GM23248 (cell line): ENCODE measurements at places on chromosomes 4 and X. TPM values are rescaled to one million over a fixed set of nuclear protein-coding genes. Genes with fewer than 3 reads are reported as not detected.

DNA sequence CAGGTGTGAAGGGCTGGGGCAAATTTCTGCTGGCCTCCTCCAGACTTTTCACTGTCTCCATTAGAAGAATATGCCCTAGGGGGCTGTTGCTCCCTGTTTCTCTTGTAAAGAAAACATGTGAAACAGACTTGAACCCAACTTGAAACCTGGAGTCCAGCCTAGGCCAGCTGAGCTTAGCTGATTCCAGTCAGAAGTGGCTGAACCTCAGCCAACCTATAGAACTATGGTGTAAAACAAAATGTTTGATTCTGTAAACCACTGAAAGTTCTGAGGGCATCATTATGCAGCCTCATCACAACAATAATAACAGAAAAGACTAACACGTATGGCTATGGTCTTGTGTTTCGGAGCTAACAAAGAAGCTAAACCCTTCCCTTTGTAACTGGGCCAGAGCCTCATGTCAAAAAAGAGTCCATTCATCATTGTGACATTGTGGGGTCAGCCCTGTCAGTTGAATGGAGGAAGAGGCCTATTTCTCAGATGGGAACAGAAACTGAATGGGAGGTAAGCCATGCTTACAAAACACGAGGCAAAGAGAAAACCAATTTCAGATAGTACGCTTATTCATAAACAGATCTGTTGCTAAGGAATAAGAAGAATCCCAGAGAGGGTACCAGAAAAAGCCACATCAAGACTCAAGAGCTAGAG is 34.1 kb downstream of the SETD7 start:
- no peak overlapping the region for H3K27ac ChIP-seq
- H3K4me1 ChIP-seq: no peaks in the 10 kb centered on the region
- peaks cover 70% of the 10 kb centered on the region for H3K36me3 ChIP-seq

DNA sequence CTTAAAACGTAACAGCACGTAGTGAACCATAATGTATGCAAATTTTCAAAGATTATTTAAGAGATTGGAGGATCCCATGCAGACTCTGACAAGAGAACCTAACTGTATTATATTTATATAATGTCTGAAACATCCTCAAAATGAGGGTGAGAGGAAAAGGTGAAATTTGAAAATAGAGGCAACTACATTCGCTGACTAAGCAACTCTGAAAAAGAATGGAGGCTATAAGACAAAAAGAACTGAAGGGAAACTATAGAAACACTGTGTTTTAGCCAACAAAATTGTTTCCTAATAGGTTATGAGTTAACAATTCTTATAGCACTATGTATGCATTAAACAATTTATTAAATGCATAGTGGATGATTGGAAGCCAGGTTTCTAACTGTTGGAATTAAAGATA is 648.0 kb downstream of the UBE2NL start:
- no peaks in the 10 kb centered on the region for H3K36me3 ChIP-seq
- H3K4me3 ChIP-seq: no peak overlapping the region
- no peak overlapping the region for H3K27ac ChIP-seq
- H3K27me3 ChIP-seq: no peaks in the 10 kb centered on the region
- no peaks in the 10 kb centered on the region for H3K4me1 ChIP-seq

GRCh38 chr4:41177016-41177415 is 37.3 kb downstream of the APBB2 start:
- DNase-seq: peak; percentile 86
- no peaks in the 10 kb centered on the region for H3K27me3 ChIP-seq
- no peaks in the 10 kb centered on the region for H3K36me3 ChIP-seq
- peaks cover 50% of the 10 kb centered on the region for H3K4me1 ChIP-seq

GRCh38 chr4:110371016-110371770 is 104.8 kb upstream of the ENPEP start:
- DNase-seq: no peak
- no peaks in the 10 kb centered on the region for H3K36me3 ChIP-seq
- peaks cover 19% of the 10 kb centered on the region; the same call in 1 of the 2 replicates for H3K27me3 ChIP-seq
- no peak overlapping the region for H3K4me3 ChIP-seq
- H3K4me1 ChIP-seq: no peaks in the 10 kb centered on the region
- no peak overlapping the region for H3K27ac ChIP-seq

DNA sequence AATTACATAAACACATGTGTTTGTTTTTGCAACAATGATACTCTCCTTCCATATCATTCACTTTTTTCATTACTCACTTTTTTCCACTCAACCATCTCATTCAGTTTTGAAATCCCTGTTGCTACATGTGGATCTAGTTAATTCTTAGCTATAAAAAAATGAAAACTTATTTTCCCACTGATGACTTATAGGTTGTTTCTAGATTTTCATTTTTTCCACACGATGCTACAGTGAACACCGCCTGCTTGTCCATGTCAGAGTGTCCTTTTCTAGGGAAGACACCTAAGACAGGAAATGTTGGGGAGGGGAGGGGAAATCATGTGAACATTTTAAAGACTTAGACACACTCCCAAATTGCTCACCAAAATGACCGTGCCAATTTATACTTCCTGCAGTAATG is 70.2 kb downstream of the SUPT20HL2 start:
- H3K4me3 ChIP-seq: no peak overlapping the region
- peaks cover 34% of the 10 kb centered on the region for H3K4me1 ChIP-seq
- H3K27me3 ChIP-seq: no peaks in the 10 kb centered on the region
- H3K36me3 ChIP-seq: no peaks in the 10 kb centered on the region

GRCh38 chrX:56554870-56555269 is 8.6 kb upstream of the UBQLN2 start:
- no peaks in the 10 kb centered on the region for H3K27me3 ChIP-seq
- H3K27ac ChIP-seq: no peak overlapping the region
- H3K4me1 ChIP-seq: no peaks in the 10 kb centered on the region
- no peak overlapping the region for H3K4me3 ChIP-seq
- no peak for DNase-seq
- H3K36me3 ChIP-seq: no peaks in the 10 kb centered on the region

GRCh38 chrX:133523081-133523487 is 107.8 kb upstream of the GPC4 start:
- no peak overlapping the region for H3K4me3 ChIP-seq
- H3K27me3 ChIP-seq: no peaks in the 10 kb centered on the region
- no peaks in the 10 kb centered on the region for H3K36me3 ChIP-seq
- no peaks in the 10 kb centered on the region for H3K4me1 ChIP-seq

GRCh38 chrX:16638533-16638932 is 11.4 kb upstream of the S100G start:
- H3K36me3 ChIP-seq: no peaks in the 10 kb centered on the region
- H3K4me1 ChIP-seq: peaks cover 25% of the 10 kb centered on the region
- DNase-seq: no peak

DNA sequence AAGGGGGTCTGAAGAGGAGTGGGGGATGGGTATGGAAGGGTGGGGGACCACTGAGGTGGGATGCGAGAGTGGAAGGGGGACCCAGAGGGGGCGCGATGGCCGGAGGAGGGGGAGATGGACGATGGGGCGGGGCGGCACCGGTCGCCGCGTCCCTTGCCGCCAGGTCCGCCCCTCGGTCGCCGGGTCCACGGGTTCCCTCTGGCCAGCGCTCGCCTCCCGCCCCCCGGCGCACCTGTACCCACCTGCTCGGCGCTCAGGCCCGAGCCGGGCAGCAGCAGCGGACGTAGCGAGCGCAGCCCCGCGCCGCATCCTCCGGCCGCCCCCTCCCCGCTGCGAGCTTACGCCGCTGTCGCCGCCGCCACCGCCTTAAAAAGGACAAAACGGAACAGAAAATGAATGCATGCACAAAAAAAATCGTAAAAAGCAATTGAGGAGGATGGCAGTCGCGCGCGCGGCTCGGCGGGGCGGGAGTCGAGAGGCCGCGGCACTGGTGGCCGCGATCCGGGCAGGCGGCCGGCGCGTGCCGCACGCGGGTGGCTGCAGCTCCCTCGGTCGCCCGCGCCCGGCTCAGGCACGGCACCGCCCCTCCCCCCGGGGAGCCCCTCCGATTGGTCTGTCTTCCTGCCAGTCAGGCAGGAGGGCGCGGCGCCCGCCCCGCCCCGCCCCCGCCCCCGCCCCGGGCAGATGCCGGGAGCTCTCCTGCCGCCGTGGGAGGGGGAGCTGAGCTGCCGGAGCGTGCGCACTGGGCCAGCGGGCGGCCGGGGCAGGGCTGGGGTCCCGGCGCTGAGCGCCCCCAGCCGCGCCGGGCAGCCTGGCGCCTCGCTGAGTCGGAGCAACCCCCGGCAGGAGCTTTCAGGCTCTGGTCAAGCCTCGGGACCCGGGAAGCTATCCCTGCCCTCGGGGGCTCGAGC is at the start of gene JAKMIP1:
Gene JAKMIP1, minus strand, starts transcription at position 539 of the 911 bp plus-strand sequence. CDS start 87,699 bp downstream, outside the sequence.
- peaks cover 14% of the 10 kb centered on the region for H3K27me3 ChIP-seq
- no peak within 1 kb of the TSS for H3K27ac ChIP-seq
- DNase-seq: peak; percentile 43
- H3K36me3 ChIP-seq: no peaks in the 10 kb centered on the region
- H3K4me1 ChIP-seq: no peaks in the 10 kb centered on the region

- H3K27me3 ChIP-seq: no peaks in the 10 kb centered on the region
- no peak for DNase-seq
- peak overlapping the region; percentile 49; the same call in 1 of the 2 replicates for H3K27ac ChIP-seq
- H3K4me1 ChIP-seq: peaks cover 30% of the 10 kb centered on the region
- H3K4me3 ChIP-seq: no peak overlapping the region
These were observed 386.3 kb downstream of the ARHGAP24 start for GRCh38 chr4:85861064-85861765.

DNA sequence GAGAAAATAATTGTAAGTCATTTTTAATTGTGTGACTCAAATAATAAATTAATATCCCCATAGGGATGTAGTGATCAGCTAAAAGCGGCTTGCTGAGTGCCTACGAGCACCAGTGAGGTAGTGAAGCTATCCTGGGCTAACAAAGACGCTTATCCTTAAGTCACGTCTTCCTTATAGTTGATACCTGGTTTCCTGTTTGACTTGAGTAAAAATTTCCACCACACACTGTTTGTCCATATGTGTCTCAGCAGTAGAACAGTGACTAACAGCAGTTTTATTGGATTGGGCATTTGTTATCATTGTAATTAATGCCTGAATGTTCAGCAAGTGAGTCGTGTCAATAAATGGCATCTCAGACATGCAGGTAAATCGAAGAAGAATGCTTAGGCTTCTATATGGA is 241.1 kb downstream of the GRXCR1 start:
- DNase-seq: no peak
- H3K4me3 ChIP-seq: no peak overlapping the region
- H3K27me3 ChIP-seq: no peaks in the 10 kb centered on the region
- no peak overlapping the region for H3K27ac ChIP-seq

GRCh38 chr4:51880016-51880915 is 37.3 kb downstream of the DCUN1D4 start:
- peak; percentile 10 for DNase-seq
- peaks cover 55% of the 10 kb centered on the region for H3K36me3 ChIP-seq
- no peak overlapping the region for H3K4me3 ChIP-seq
- H3K4me1 ChIP-seq: no peaks in the 10 kb centered on the region

- no peak overlapping the region for H3K27ac ChIP-seq
- H3K4me3 ChIP-seq: no peak overlapping the region
- no peak for DNase-seq
- H3K36me3 ChIP-seq: no peaks in the 10 kb centered on the region
- no peaks in the 10 kb centered on the region for H3K27me3 ChIP-seq
These were observed 28.2 kb downstream of the PHKA2 start for GRCh38 chrX:18955676-18956075.

DNA sequence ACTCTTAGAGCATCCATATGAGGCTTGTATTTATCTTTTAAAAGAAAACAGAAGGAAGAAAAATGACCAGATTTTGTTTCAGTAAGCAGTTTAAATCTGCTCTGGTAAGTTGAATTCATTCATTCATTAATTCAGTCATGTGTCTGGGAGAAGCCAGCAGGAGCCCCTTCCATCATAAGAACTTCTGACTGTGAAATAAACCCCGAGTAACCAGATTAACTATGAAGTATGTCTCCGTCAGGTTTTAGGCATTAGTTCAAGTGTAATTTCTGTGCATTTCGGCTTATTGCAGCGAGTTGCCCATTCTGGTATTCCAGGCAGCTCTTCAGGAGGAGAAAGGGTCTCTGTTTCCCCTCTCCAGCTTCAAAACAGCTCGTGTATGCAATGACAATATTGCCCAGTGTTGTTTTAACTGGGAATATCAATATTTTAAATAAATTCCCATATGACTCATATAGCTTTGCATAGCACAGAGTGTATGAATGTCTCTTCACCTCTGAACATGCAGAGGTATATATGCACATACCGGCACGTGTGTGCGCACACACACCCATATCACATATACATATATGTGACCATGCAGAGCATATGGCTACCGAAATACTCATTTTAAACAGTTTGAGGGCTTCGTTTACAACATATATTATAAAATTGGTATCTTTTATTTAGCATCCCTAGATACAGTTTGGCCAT is 255.3 kb downstream of the BCOR start:
- H3K27ac ChIP-seq: no peak overlapping the region
- no peaks in the 10 kb centered on the region for H3K36me3 ChIP-seq
- DNase-seq: no peak
- no peak overlapping the region for H3K4me3 ChIP-seq
- H3K27me3 ChIP-seq: no peaks in the 10 kb centered on the region

- DNase-seq: peak; percentile 34
- no peak overlapping the region for H3K4me3 ChIP-seq
- no peak overlapping the region for H3K27ac ChIP-seq
These were observed 39.3 kb downstream of the GATB start for GRCh38 chr4:151721466-151721865.

DNA sequence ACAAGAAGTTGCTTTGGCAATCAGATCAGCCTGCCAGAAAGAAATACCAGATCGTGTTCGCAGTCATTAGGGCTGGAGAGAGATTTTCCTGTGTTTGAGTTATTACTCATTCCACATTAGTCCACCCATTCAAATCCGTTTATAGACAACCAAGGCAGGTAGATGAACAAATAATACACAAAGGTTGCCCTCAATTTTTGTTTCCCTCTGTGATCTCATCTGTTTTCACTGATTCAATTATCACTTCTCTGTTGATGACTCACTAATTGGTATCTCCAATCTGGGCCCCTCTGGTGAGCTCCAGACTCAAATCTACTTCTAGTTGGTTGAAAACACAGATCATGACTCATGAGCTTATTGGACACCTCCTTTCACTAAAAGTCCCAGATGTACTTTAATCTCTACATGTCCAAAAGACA is 54.5 kb downstream of the CHM start:
- DNase-seq: peak; percentile 59
- no peaks in the 10 kb centered on the region for H3K27me3 ChIP-seq
- H3K4me3 ChIP-seq: no peak overlapping the region

- H3K36me3 ChIP-seq: no peaks in the 10 kb centered on the region
- no peak overlapping the region for H3K4me3 ChIP-seq
- no peak overlapping the region for H3K27ac ChIP-seq
- no peaks in the 10 kb centered on the region for H3K27me3 ChIP-seq
These were observed 591.0 kb upstream of the ATOH1 start for GRCh38 chr4:93237521-93237920.

DNA sequence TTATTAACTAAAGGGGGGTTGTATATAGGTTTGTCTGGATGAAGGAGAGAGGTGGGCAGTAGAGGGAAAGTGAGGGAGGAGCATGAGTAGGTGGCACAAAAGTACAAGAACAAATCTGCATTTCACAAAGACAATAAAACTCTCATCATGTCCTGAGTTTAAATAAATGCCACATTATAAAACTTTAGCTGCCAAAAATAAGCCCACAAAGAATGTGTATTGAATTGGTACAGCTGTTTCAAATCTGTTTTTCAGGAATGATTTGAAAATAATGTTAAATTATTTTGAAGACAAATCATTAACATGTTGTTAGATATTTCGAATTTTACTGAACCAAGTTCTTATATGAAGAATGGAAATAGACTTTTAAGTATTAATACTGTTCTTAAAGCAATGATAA is 5.8 kb downstream of the CNKSR2 start:
- no peak for DNase-seq
- no peaks in the 10 kb centered on the region; the same call in 1 of the 2 replicates for H3K27me3 ChIP-seq
- H3K4me1 ChIP-seq: no peaks in the 10 kb centered on the region
- no peak overlapping the region for H3K4me3 ChIP-seq
- H3K27ac ChIP-seq: no peak overlapping the region

CXCL13 gene
- polyA plus RNA-seq: not detected in 2 replicates

RHOXF2 gene
- polyA plus RNA-seq: not detected in 2 replicates

GABRQ gene
- polyA plus RNA-seq: not detected in 2 replicates

SPATA18 gene
- polyA plus RNA-seq: 12.5 and 13.7 TPM in 2 replicates

SRP72 gene
- polyA plus RNA-seq: 128 and 146 TPM in 2 replicates

GATA1 gene
- polyA plus RNA-seq: not detected in 2 replicates

TREX2 gene
- 0.24 and 0.25 TPM in 2 replicates for polyA plus RNA-seq

CASP3 gene
- 53.2 and 53.4 TPM in 2 replicates for polyA plus RNA-seq
